ENCODE measurements at places on chromosomes 7 and 10.

- DNase-seq: no peak
Measured at GRCh38 chr10:77698267-77698931, 60.8 kb upstream of the KCNMA1 start.

- no peak for DNase-seq
Measured at GRCh38 chr10:50506861-50507573, 116.7 kb downstream of the SGMS1 start.

DNA sequence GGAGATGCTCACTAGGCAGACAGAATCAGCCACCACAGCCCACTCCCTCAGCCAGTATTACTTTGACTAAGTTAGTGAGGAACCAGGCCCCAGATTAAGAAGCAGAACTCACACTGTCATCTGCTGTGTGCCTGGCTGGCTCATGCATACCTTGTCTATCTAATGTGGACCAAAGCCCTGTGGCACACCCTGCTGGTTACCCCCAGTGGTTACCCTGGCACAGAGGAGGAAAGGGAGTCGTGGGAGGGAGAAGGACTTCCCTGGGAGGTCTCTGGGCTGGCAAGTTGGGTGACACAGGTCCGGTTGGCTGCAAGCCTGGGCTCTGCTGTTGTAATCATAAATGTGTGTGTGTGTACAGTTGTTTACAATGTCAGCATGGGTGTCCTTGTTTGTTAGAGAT, 7.5 kb upstream of the SH2D4B start:
- DNase-seq: peak; percentile 26

DNA sequence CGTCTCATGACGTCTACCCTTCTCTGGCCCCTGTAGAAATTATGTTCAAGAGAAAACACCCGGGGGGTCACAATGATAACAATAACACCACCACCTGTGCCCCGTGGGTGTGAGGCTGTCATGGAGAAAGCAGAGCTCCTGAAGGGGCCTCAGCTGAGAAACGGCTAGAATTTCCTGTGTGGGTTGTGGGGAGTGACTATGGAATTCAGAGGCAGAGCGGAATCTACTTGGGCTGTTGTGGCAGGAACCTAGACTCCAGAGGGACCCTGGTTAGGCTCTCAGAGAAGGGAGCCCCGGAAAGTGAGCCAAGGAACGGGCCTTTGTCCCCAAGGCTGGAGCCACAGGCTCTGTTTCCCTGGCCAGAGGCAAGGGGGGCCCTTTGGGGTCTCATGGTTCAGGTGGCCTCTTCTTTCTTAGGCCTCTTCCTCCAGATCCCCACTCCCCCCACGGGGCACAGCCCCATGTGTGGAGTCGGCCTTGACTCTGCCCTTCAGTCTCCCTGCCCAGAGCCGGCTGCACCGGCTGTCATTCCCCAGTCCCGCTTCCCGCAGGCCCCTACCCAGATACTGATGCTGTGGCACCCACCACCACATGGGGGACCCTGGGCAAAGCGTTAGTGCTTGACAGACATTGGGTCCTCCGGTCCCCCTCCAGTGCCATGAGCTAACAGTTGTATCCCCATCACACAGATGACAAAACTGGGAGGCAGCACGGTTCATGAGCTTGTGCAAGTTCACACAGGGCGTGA, 6.5 kb upstream of the GIMAP8 start:
- no peak for DNase-seq

GRCh38 chr10:61752111-61753011, 89.6 kb downstream of the CABCOCO1 start:
- peak; percentile 31 for DNase-seq

DNA sequence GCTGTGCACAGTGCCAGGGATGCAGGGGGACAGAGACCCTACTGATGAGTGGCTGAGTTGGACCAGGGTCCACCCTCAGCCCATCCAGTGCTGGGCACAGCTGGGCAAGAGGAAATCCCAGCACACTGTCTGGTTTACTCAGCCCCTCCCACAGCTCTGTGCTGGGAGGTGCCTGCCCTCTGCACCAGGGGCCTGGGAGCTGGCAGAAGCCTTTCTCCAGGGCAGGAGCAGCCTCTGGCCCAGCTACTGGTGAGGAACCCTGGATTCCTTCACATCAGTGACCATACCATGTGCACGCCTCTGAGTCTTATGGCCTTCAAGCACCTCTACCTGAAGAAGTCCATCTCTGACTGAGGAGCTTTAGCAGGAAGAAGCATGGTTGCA, 25.9 kb upstream of the C10orf71 start:
- no peak for DNase-seq

DNA sequence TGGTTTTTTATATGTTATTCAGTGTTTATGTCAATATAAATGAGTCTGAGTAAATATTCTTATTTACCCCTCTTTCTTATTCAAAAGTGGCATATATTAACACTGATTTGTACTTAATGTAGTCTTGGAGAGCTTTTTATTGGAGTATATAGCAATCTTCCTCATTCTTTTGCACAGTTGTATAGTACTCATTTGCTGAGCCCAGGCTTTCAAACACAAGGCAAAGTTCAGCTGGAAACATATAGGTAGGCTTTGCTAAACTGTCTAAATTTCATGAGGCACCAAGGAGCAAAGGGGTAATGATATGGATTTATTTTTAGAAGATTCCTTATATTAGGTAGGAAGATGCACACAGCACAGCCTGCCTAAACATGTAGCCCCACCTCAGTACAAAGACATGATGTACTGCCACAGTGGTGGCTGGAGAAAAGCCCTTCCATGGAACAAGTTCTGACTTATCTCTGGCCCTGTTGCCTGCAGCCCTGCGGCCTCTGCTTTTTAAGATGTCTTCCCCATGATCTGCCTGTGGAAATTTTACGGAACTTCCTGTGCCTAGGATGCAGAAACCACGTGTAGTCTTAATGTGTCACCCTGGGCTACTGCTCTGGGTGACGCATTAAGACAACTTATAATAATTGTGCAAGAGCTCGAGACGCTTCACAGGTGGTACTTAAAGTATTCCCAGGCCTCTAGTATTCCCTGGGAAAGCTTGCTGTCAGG, 9.6 kb upstream of the PDCD4 start:
- DNase-seq: peak; percentile 61

DNA sequence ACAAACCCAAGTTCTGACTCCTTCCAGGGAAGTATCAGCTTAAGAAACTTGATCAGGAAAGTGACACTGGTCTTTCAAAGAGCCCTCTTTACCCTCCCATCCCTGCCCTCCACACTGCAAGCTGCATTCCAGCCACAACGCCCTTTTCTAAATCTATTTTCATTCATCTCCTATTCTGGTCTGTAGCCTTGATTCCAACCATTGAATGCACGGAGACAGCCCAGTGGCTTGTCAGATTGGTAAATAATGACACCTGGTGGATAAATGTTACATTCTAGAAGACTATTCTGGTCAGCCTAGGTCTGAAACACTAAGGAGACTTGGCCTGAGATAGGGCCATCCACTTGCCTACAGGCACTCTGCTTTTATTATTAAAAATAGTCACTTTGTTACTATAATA, 20.9 kb downstream of the MORN4 start:
- peak; percentile 55 for DNase-seq

GRCh38 chr10:111837985-111838384, 345.6 kb downstream of the GPAM start:
- DNase-seq: no peak

DNA sequence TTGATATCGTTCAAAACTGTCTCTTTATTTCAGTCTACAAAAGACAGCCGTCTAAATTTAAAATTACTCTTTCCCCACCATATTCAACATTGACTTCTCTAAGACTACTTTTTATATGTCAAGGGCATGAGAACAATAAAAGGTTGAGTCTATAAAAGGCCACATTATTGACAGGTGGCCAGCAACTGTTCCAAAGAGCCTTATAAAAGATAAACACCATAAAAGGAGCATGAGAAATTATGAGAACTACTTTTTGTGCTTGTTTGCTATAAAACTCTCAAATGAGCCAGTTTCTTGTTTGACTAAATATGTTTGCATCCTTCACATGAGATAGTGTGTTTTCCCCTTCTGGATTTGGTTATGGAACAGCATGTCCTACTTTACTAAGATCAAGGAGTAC, 189.2 kb downstream of the THSD7A start:
- no peak for DNase-seq

DNA sequence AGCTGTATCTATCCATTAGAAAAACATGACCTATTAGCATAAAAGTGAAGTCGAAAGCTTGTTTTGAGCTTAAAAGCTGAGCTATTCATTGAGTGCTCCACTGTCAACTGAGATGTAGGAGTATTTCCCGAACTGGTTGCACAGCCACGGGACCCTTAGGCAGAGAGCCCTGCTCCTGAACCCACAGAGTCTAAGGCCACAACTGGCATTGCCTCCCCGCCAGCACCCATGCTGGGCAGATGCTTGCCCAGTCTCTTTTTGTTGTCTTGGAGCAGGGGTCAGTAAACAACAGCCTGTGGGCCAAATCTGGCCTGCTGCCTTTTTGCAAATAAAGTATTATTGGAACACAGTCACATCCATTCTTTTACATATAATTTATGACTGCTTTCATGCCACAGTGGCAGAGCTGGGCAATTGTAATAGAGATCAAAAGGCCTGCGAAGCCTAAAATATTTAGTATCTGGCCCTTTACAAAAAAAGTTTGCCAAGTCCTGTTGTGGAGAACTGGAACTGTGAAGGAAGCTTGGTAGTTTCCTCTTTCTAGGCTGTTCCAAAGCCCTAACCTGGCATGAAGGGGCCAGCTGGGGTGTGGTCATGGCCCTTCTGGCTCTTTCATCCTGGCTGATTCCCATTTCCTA, 58.4 kb upstream of the WAPL start:
- no peak for DNase-seq

- DNase-seq: peak; percentile 30
Measured at GRCh38 chr7:158587162-158588084, at the start of gene PTPRN2. Gene PTPRN2 (minus strand): TSS chr7:158587823.

DNA sequence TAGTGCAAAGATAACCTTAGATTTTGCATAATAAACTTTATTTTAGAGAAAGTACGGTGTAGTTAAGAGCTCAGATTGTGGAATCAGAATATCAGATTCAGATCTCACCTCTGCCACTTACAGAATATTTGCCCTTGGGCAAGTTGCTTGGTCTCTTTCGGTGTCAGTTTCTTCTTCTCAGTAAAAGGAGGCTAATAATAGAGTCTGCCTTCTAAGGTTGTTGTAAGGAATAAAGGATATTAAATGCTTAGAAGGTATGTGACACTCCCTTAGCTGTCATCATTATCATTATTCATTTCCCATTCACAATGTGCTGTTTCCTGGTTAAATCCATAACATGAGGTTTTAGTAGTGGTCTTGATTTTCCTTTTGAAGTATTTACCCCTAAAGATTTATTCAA, 42.2 kb downstream of the MPLKIP start:
- DNase-seq: no peak

DNA sequence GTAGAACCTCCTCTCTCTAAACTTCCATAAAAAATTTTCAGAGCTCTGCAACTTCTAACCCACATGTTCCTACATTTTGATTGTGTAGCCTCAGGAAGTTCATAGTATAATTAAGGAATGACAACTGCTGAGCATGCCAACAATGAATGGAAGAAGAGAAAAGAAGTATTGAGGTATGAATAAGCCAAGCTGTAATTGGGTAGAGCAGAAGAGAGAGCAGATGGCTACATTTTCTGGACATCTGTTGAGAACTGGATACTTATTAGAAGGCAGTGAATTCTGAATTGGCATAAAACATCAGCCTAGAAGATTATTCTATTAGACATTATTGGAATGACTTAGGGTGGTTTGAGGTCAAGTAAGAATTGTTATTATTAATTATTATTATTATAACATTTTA, 728.3 kb upstream of the PHF14 start:
- no peak for DNase-seq
